HFF-Myc (cell line): ENCODE measurements at places on chromosomes 2 and 18.
A peak's percentile ranks its signal among the peaks of the same experiment; 100 is the strongest.

GRCh38 chr2:218395456-218395825 is 4.2 kb upstream of the CTDSP1 start:
- no peak for DNase-seq

GRCh38 chr2:126664234-126664633 is 8.3 kb downstream of the GYPC start:
- no peak for DNase-seq

- no peak for DNase-seq
These were observed 50.2 kb upstream of the PHLPP1 start for GRCh38 chr18:62665188-62665587.

DNA sequence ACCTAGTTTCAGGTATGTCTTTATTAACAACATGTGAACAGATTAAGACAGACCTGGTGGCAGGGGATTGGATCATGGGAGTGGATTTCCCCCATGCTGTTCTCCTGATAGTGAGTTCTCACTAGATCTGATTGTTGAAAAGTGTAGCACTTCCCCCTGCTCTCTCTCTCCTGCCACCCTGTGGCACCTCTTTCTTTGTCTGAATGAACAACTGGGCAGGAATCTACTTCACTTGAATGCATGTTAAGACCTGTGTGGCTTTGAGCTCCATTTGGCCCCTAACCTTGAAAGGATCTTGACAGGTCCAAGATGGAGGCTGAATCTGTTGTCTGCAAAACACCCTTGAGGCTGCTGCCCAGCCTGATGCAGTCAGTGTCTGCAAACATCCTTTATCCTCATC is 194.4 kb downstream of the RNF144A start:
- no peak for DNase-seq

DNA sequence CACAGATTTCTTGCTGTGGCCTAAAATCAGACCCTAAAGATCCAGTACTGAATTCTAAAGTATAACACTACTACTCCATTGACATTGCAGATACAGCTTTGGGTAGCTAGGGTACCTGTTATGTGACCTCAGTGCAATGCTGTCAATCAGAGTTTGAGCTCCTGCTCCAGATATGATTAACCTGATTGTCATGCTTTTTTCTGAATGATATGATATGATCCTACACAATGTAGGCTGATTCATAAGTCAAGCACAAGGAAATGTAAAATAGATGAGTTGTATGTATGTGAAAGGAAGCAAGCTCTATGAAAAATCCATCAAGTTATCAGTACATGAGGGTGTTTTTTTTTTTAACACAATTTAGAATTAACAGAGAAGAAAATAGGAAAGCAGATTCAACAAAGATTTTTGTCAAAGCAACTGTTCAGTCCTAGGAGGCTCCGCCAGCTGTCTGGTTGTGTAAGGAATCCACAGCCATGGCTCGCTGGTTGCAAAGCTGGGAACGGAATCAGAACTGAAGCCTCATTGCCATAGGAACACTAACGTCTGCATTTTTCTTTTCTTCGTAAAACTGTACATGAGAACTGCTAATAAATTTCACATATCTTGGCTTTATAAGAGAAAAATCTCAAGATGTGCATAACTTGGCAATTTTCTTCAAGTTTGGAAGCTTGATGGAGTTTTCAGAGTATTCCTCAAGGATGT is 52.9 kb downstream of the NR4A2 start:
- no peak for DNase-seq

GRCh38 chr2:157056200-157056676 is 201.3 kb upstream of the GALNT5 start:
- peak; percentile 63 for DNase-seq

DNA sequence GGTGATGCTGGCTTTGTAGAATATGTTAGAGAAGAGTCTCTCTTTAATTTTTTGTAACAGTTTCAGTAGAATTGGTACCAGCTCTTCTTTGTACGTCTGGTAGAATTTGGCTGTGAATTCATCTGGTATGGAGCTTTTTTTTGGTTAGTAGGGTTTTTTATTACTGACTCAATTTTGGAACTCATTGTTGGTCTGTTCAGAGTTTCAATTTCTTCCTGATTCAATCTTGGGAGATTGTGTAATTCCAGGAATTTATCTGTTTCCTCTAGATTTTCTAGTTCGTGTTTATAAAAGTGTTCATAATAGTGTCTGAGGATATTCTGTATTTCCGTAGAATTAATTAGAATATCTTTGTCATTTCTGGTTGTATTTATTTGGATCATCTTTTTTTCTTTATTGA is 943.5 kb downstream of the TRIB2 start:
- no peak for DNase-seq

DNA sequence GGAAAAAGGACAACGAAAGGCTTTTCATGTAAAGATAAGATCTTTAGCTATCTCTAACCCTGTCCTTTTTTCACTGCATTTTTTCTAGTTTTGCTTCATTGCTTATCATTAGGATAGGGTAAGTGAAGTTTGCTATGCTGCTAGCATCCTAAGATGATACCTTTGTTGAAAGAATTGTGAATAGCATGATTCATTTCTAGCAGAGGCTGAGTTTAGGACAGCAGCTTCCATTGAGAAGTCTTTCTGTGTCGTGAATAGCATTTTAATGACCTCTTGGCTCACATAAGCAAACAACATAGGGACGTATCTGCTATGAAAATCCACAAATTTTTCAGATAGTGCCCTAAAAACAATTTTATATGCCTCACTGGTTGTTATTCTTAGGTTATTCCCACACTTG is 36.4 kb upstream of the GAREM2 start:
- DNase-seq = no peak

- DNase-seq = no peak
These were observed at the start of gene C2orf92 for GRCh38 chr2:97669448-97669847. TSS of gene C2orf92 (plus strand) at chr2:97669713. CDS start at chr2:97669789, 76 bp downstream.
